ENCODE measurements at places on chromosomes 6 and 20. TPM values are rescaled to one million over a fixed set of nuclear protein-coding genes. Genes with fewer than 3 reads are reported as not detected.
A peak's percentile ranks its signal among the peaks of the same experiment; 100 is the strongest.

- no peak for DNase-seq
- H3K4me1 ChIP-seq, result peaks cover 23% of the 10 kb centered on the region
- no peak overlapping the region for H3K27ac ChIP-seq
- H3K4me3 ChIP-seq, result peak overlapping the region; percentile 50
- H3K27me3 ChIP-seq, result peaks cover 31% of the 10 kb centered on the region
- no peaks in the 10 kb centered on the region for H3K36me3 ChIP-seq
These were observed 57.6 kb downstream of the ZNF831 start for GRCh38 chr20:59221049-59221706.

DNA sequence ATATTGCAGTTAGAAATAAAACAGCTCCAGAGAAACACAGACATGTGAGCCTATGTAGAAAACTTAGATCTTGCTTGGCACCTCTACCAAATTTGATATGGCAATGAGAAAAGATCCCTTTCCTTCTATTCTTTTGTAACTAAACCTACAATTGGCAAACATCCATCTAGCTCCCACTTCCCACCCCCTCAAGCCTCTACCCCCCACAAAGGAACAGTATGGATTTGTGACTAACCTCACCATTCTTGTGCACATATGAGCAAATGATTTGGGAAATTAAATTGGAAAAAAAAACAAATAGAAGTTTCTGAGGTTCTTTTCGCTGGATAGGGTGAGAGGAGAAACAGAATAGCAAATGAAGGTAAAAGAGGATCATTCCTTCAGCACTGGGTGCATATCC lies 85.8 kb upstream of the TIAM2 start:
- H3K4me1 ChIP-seq, result peaks cover 7% of the 10 kb centered on the region
- no peaks in the 10 kb centered on the region for H3K36me3 ChIP-seq
- no peak overlapping the region for H3K4me3 ChIP-seq
- no peak for DNase-seq

GRCh38 chr20:3172126-3172932 lies 1.0 kb downstream of the LZTS3 start:
- no peak overlapping the region for H3K27ac ChIP-seq
- H3K4me1 ChIP-seq, result peaks cover 22% of the 10 kb centered on the region
- peak overlapping the region; percentile 68 for H3K4me3 ChIP-seq
- H3K27me3 ChIP-seq, result no peaks in the 10 kb centered on the region
- no peaks in the 10 kb centered on the region for H3K36me3 ChIP-seq

GRCh38 chr6:43956478-43956877 lies 170.8 kb downstream of the MRPL14 start:
- H3K36me3 ChIP-seq, result peaks cover 7% of the 10 kb centered on the region
- H3K4me3 ChIP-seq, result no peak overlapping the region
- H3K4me1 ChIP-seq, result no peaks in the 10 kb centered on the region
- DNase-seq, result no peak
- H3K27ac ChIP-seq, result no peak overlapping the region

DNA sequence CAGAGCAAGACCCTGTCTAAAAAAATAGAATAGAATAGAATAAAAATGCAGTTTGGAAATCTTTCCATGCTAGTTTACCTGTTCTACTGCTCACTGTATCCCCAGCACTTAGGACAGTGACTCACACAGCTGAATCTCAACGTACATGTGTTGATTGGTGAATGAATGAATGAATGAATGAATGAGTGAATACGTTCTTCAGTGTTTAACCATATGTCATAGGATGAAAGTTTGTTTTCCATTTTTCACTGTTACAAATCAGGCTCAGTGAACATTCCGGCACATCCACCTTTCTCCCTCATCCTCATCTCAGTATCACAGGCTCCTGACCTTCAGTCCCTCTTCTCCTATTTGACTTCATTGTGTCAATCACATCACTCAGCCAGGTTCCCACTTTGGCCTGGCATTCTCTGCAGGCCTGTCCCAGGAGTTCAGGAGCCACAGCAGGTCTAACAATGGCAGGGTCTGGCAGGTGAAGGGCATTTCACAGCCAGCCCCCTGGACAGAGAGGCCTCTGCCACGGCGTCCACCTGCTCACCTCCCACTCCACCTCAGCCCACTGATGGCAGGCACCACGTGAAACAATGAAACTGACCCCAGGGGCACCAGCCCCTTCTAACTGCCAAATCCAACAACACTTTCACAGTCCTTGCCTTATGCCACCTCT lies 7.9 kb downstream of the ZC3H12D start:
- H3K36me3 ChIP-seq, result no peaks in the 10 kb centered on the region
- peaks cover 1% of the 10 kb centered on the region for H3K27me3 ChIP-seq
- no peak overlapping the region for H3K27ac ChIP-seq
- H3K4me1 ChIP-seq, result peaks cover 5% of the 10 kb centered on the region
- no peak for DNase-seq

GRCh38 chr20:10490706-10491105 lies 55.6 kb downstream of the SLX4IP start:
- no peak overlapping the region for H3K27ac ChIP-seq
- no peak overlapping the region for H3K4me3 ChIP-seq
- no peaks in the 10 kb centered on the region for H3K27me3 ChIP-seq
- DNase-seq, result no peak
- peaks cover 15% of the 10 kb centered on the region for H3K4me1 ChIP-seq
- H3K36me3 ChIP-seq, result no peaks in the 10 kb centered on the region

- H3K27me3 ChIP-seq, result no peaks in the 10 kb centered on the region
- no peak overlapping the region for H3K27ac ChIP-seq
- H3K4me1 ChIP-seq, result peaks cover 8% of the 10 kb centered on the region
- no peak for DNase-seq
These were observed 232.5 kb downstream of the RFPL4B start for GRCh38 chr6:112579601-112580000.

DNA sequence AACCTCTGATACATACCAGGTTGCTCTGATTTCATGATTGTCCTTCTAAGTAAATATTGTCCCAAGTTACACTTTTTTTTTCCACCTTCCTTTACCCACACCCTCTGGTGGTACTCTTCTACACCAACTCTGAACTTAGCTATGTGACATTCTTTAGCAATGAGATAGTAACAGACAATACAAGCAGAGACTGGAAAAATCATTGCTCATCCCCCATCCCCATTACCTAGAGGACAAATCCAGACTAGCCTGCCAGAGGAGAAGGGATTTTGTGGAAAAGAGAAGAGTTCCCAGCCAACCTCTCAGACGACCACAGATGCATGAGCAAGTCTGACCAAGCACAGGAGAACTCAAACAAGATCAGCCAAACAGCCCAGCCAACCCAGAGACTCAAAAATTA lies 32.8 kb upstream of the TFAP2B start:
- no peak overlapping the region for H3K27ac ChIP-seq
- H3K4me3 ChIP-seq, result no peak overlapping the region
- peaks cover 5% of the 10 kb centered on the region for H3K27me3 ChIP-seq
- no peaks in the 10 kb centered on the region for H3K36me3 ChIP-seq
- no peaks in the 10 kb centered on the region for H3K4me1 ChIP-seq

DNA sequence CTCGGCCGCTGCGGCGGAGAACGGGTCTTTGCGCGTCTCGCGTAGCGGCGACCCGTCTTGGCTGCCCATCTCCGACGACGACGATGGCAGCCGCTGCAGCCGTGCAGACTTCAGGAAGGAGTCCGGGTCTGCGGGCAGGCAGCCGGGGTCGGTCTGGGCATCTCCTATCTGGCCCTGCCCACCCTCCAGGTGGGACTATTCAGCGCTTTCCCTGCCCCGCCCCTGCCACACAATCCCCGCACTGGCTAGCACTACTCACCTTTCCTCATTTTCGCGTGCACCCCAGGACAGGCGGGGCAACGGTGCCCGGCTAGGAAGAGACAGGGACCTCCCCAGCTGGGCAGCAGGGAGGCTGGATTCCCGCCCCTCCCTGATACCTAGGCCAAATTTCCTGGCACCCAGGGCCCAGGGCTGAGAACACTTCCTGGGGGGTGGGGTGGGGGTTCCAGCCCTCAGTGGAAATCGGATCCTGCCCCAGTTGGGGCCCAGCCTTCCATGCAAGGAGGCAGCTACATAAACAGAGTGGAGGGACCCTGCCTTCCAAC lies 9.2 kb downstream of the GGT7 start:
- H3K4me3 ChIP-seq, result no peak overlapping the region
- no peaks in the 10 kb centered on the region for H3K27me3 ChIP-seq
- no peak for DNase-seq
- no peak overlapping the region for H3K27ac ChIP-seq
- peaks cover 20% of the 10 kb centered on the region for H3K36me3 ChIP-seq

DNA sequence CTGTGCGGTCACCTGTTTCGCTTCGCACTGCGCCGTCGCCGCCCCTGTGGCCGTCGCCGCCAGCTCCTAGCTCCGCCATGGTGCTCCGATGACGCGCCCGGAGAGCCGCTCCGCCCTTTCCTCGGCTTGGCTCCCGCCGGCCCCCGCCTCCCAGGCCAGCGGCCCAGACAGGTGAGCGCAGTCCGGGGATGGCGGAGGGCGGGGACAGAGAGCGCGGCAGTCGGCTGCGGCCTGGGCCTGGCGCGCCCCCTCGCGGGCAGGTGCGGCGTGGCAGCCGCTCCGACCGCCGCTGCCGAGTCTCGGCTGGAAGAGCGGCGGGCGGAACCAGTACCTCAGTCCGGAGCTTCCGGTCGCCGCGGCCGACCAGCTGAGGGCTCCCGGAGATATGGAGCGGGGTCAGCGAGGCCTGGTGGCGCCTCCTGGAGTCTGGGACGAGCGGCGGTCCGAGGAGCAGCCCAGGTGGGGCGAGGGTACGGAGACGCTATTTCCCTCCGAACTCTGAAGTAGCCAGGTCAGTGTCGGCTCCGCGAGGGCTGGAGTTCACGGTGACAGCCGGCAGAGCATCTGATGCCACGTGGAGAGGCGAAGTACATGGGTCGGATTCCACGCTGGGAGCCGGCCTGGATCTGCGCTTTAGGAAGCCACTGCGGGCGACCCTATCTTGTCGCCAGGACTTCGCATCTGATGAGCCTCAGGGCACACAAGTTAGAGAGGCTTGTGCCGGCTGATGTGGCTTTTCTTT lies at the start of gene MAP7:
MAP7 (minus strand) TSS at position 93 of the 742 bp plus-strand sequence; CDS start at position 79, 14 bp downstream.
- no peak within 1 kb of the TSS for H3K27ac ChIP-seq
- H3K4me1 ChIP-seq, result peaks cover 14% of the 10 kb centered on the region
- peak within 1 kb of the TSS; percentile 63 for H3K4me3 ChIP-seq
- peaks cover 40% of the 10 kb centered on the region for H3K27me3 ChIP-seq
- peaks cover 8% of the 10 kb centered on the region for H3K36me3 ChIP-seq

Gene LHFPL5
- total RNA-seq, result not detected

Gene MOXD1
- 9.1 TPM for total RNA-seq

Gene AGER
- total RNA-seq, result 4.9 TPM

Measured in chondrocyte (in vitro differentiated cells).